Activated CD4-positive, alpha-beta T cell treated with anti-CD3 and anti-CD28 coated beads, Interleukin-2, amount 50 U/mL, for 4 hours (primary cell): ENCODE measurements at places on chromosomes 4 and X.

- DNase-seq, result no peak
Observed at GRCh38 chr4:98522062-98522461, 136.3 kb downstream of the TSPAN5 start.

DNA sequence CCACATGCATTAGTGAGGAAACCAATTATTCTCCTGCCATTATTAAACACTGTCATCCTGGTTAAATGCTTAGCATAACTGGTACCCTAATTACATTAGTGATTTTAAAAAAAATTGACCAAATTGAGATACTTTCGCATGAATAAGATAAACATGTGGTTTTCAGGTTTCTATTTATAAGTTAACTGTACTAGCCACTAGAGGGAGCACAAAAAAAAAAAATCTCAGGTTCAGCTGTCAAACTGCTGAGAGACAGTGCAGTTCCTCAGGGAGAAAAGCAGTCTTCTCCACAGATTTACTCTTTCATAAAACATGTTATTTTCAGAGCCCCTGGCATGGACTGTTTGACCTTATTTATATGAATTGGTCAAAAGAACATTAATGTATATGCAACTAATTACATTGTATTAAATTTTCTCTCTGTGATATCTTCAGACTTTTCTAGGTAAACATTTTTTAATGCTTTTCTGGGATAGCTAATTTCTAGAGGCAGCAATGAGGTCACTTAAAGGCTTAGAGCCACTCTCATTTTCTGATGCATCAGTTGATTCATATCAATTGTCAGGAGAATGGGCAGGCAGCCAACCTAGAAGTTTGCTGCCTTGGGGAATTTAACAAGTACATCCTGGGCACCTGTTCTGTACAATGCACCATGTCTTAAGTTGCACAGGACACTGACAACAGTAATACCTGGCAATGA lies 167.5 kb downstream of the CDS1 start:
- DNase-seq, result no peak

- no peak for DNase-seq
Observed at GRCh38 chrX:68508799-68509198, 9.9 kb downstream of the YIPF6 start.

DNA sequence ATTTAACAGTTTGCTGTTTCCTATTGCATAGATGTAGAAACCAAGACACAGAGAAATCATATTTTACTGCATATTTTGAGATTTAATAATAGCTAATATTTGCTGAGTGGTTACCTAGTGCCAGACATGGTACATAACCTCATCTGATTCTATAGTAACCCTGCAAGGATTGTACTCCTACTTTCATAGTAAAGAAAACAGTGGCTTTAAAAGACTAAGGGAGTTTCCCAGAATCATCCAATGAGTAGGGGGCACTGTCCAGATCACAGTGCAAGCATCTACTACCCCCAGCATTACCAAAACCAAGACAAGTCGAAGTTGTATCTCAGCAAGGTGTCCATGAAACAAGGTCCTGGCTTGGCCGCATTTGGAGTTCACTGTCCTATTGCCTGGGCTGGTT lies 224.5 kb upstream of the TENM3 start:
- no peak for DNase-seq

DNA sequence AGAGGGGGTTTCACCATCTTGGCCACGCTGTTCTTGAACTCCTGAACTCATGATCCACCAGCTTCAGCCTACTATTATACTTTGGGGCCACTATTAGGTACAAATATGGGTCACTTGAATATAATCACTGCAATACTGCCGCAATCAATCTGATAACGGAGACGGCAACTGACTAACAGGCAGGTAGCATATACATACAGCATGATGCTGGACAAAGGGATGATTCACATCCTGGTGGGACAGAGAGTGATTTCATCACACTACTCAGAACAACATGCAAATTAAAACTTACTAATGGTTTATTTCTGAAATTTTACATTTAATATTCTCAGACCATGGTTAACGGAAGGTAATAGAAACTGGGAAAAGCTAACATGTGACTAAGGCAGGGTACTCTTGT lies 10.9 kb downstream of the LRBA start:
- no peak for DNase-seq

DNA sequence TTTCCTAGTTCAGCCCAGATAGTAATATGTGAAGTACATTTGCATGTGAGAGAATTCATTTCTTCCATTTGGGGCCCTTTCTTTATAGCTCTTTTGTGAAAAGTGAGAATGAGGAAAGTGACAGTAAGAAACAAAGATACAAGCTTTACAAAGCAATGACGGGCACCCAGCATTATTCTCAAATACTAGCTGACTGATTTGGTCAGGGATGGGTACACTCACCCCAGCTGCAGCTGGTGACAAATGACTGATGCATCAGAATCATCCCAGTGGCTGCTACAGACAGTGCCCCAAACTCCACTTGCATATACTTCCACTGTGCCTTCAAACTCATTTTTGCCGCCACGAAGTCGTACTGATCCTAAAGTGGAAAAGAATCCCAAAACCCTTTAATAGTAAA lies 14.8 kb downstream of the PRSS12 start:
- DNase-seq, result no peak

GRCh38 chr4:87240341-87240740 lies 19.9 kb upstream of the KLHL8 start:
- no peak for DNase-seq

GRCh38 chr4:158193171-158193749 lies 17.0 kb upstream of the TMEM144 start:
- DNase-seq, result no peak

- DNase-seq, result no peak
Observed at GRCh38 chrX:111869639-111870034, 6.3 kb upstream of the TRPC5OS start.

- no peak for DNase-seq
Observed at GRCh38 chr4:88144048-88144447, 14.4 kb downstream of the ABCG2 start.

GRCh38 chr4:52573551-52573950 lies 85.5 kb downstream of the USP46 start:
- DNase-seq, result no peak

GRCh38 chr4:80228460-80228859 lies 31.2 kb downstream of the PRDM8 start:
- DNase-seq, result no peak

- no peak for DNase-seq
Observed at GRCh38 chr4:187178587-187178986, 454.9 kb upstream of the FAT1 start.

DNA sequence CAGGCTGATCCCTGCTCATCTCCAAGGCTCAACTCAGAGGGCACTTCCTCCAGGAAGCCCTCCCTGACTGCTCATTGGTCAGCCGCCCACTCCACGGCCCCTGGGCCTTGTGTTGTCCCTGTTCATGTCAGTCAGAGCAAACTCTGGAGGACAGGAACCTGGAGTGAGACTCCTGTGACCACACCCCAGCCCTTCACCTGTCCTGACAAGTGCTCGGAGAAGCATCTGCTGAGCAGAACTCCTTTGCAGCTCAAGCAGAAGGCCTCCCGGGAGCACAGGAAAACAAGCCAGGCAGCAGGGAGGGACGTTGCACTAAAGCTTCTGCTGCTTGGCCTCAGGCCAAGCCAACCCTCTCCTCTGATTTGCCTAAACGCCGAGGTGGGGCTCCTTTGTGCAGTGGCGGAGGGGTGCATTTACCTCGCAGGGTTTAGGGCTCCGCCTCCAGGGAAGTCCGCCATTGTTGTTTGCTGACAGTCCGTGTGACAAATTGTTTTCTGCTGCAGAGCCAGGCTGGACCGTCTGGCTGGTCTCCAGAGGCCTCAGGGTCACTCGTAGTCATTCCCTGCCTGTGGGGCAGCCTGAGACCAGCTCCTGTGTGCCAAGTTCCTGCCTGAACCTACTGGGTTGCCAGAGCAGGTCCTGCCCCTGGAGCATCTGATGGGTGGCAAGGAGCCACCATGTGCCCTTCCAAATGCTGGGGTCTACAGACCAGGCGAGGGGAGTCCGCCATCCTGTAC lies 61.8 kb downstream of the C4orf50 start:
- no peak for DNase-seq
